ENCODE measurements at places on chromosomes 4 and X.
A peak's percentile ranks its signal among the peaks of the same experiment; 100 is the strongest.

DNA sequence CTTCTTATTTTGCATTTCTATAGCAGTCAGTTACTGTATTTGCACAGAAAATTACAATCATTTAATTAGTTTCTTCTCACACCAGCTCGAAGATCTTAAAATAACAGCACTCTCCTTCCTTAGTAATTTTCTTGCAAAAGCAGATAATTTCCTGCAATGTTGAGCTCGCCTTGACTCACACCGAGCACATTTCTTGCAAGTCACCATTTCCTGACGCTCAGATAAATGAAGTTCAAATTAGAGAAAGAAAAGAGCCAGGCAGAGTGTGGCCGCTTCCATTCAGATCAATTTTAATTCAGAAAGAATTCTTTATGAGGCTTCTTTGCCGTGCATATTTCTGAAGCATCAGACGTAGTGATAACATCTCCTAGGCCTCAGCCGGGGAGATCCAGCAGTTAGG, 10.1 kb downstream of the SORCS2 start:
- DNase-seq: no peak

- DNase-seq: no peak
Observed at GRCh38 chr4:14254252-14254651, 626.7 kb upstream of the BOD1L1 start.

DNA sequence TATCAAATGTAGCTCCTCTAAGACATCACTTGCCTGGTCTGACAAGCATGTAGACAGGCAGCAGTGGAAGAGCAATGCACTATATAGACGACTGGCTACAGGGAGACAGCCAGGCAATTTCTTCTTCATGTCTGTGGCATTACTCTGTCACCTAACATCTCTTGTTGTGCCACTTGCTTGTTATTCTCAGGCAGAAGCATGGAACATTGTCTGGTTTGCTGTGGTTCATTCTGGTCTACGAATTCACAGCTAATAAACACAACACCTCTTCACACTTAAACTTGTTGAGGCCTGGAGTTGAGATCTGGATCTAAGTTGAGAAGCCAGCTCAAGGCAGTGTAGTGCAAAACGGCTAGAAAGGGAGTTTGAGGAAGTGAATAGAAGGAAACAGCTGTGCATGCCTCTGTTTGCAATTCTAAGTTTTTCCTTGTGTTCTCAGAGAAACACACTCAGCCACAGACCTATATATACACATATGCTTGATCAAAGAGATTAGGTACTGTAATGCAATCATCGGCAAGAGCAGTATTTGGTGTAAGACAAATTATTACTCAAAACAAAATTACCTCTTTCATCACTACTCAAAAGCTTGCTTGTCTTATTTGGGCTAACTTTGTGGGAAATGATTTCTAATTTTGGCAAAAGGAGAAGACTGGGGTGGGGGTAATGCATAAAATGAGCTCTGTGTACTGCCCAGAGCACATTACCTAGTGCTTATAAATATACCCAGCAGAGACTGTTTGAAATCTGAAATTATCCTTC, 243.8 kb downstream of the PPP3CA start:
- no peak for DNase-seq

DNA sequence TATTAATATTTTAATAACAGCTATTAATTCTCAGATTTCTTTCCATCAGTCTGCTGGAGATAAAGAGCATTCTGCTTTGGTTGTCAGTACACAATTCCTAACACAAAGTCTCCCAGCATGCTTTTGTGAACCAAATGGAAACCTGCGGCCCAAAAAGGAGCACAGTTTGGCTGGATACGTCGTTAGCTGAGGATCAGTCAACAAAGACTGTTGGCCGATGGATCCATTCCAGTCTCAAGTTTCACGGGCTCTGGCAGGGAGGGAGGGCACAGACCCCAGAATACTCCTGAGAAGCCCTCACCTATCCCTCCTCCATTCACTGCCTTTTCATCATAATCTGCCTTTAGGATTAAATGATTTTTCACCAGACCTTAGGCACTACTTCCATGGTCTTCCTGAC, 26.3 kb upstream of the PRSS48 start:
- no peak for DNase-seq

DNA sequence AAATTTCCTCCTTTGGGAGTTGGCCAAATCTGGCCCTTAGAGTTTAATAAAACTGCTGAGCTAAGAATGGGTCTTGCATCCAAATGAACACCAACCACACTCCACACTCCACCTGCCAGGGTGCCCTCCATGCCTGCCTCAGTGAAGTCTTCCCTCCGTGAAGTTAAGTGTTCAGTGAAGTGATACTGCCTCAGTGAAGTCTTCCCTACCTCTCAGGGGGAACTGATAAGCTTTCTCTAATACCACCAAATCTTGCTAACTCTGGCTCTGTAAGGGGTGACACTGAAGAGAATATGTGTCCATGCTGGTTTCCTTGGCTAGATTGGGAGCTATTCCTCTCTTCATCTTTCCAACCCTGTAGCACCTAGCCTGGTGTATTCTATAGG, 27.9 kb downstream of the MED28 start:
- DNase-seq: no peak

- DNase-seq: no peak
Observed at GRCh38 chr4:140557831-140558435, 10.8 kb downstream of the UCP1 start.

DNA sequence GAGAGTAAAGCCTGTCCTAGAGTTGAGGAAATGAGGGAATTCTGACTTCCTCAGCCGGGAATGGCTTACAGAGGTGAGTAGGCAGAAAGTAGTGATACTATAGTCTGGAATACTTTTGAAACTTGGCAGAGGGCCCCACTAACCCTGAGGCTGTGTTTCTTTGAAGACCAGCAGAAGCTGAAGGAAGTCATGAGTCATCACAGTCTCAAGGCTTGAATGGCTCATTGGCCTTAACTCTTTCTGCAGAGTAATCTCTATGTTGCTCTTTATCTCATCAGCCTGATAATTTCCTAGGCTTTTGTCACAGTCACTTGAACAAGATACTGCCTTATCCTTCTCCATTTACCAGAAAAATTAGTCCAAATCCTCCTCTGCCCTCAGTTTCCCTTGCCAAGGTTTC, 80.8 kb downstream of the ANKRD50 start:
- DNase-seq: no peak

GRCh38 chrX:28273736-28274135, 292.5 kb upstream of the DCAF8L1 start:
- no peak for DNase-seq

DNA sequence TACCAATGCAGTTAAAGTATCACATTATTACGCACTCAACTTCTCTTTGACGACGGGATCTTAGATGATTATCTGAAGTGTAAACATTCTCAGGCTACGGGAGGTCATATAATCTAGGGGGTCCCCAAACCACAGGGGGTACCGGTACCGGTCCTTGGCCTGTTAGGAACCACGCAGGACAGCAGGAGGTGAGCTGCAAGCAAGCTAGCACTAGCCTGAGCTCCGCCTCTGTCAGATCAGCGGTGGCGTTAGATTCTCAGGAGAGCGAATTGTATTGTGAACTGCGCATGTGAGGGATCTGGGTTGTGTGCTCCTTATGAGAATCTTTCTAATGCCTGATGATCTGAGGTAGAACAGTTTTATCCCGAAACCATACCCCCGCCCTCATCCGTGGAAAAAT, 20.6 kb upstream of the PRR27 start:
- DNase-seq: no peak

DNA sequence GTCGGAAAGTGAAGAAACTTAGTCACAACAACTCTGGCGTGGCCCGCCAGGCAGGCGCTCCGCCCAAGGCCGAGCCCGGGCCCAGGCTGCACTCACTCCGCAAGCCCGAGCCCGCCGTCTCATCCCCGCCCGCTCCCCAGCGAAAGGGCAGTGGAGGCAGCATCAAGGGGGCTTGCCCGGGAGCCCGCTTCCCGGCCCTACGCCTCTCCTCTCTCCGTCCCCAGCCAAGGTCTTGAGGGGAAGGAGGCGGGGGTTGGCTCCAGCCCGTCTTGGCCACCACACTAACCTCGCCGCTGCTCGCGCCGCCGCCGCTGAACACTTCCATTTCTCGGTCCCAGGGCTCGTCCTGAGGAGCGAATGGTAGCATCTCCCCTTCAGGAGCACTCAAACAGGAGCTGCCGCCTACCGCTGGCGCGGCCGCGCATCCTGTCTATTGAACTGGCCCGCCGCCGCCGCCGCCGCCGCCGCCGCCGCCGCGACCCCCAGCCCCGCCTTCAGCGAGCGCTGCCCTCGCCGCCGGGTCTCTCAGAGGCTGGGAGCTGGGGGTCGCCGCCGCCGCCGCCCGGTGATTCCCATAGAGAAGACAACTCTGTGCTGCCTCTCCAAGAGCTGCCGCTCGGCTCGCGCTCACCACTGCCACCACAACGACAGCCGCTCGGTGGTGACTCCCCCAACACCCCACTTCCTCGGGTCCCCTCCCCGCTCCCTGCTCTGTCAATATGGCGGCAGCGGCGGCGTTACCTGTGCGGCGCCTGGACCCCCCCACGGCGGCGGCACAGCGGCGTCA, at the start of gene RPS6KA6:
TSS of gene RPS6KA6 (minus strand) at position 667 of the 787 bp plus-strand sequence. CDS start at position 367, 300 bp downstream.
- no peak for DNase-seq

- no peak for DNase-seq
Observed at GRCh38 chrX:13764281-13764680, 29.7 kb downstream of the OFD1 start.

- DNase-seq: no peak
Observed at GRCh38 chr4:59247032-59247431, 1953.1 kb upstream of the ADGRL3 start.

GRCh38 chr4:80202741-80203553, 5.6 kb downstream of the PRDM8 start:
- peak; percentile 24 for DNase-seq

- no peak for DNase-seq
Observed at GRCh38 chr4:21885770-21886169, 62.8 kb downstream of the KCNIP4 start.

- no peak for DNase-seq
Observed at GRCh38 chr4:84279678-84280077, 219.4 kb downstream of the NKX6-1 start.

- DNase-seq: no peak
Observed at GRCh38 chr4:105166066-105166465, 19.4 kb downstream of the TET2 start.

DNA sequence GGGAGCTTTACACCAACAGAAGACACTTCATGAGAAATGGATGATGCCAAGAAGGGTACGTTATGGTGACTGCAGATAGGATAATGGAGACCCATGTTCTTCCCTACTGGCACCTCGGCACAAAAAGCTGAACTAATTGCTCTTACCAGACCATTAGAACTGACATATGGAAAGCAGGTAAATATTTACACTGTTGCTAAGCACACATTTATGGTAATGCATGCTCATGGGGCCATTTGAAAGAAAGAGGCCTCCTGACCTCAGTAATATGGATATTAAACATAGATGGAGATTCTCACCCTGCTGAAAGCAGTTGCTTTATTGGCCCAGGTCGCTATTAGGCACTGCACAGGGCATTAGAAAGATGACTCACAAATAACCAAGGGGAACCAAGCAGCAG, 1759.6 kb downstream of the C4orf33 start:
- no peak for DNase-seq
